Upper lobe of right lung (tissue), 1 donor: ENCODE measurements at places on chromosomes 7 and 10. TPM values are rescaled to one million over a fixed set of nuclear protein-coding genes. Genes with fewer than 3 reads are reported as not detected.
A peak's percentile ranks its signal among the peaks of the same experiment; 100 is the strongest.

MTERF1 gene
- total RNA-seq = 13.5 TPM

CALML5 gene
- not detected for total RNA-seq

MACROH2A2 gene
- total RNA-seq = 6.5 TPM

DNA sequence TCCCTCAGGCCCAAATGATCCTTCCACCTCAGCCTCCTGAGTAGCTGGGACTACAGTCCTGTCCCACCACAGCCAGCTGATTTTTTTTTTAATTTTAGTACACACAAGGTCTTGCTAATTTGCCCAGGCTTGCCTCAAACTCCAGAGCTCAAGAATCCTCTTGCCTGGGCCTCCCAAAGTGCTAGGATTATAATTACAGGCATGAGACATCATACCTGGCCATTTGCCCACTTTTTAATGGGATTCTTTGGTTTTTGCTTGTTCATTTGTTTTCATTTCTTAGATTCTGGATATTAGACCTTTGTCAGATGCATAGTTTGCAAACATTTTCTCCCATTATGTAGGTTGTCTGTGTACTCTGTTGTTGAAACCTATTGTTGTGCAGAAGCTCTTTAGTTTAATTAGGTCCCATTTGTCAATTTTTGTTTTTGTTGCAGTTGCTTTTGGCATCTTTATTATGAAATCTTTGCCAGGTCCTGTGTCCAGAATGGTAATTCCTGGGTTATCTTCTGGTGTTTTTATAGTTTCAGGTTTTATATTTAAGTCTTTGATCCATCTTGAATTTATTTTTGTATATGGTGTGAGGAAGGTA lies 95.2 kb downstream of the GLCCI1 start:
- DNase-seq = no peak

- peak; percentile 86 for DNase-seq
Observed at GRCh38 chr7:6636741-6637543, at the start of gene ZNF316. TSS of gene ZNF316 (plus strand) at chr7:6637318. CDS start at chr7:6642410, 5,092 bp downstream.

DNA sequence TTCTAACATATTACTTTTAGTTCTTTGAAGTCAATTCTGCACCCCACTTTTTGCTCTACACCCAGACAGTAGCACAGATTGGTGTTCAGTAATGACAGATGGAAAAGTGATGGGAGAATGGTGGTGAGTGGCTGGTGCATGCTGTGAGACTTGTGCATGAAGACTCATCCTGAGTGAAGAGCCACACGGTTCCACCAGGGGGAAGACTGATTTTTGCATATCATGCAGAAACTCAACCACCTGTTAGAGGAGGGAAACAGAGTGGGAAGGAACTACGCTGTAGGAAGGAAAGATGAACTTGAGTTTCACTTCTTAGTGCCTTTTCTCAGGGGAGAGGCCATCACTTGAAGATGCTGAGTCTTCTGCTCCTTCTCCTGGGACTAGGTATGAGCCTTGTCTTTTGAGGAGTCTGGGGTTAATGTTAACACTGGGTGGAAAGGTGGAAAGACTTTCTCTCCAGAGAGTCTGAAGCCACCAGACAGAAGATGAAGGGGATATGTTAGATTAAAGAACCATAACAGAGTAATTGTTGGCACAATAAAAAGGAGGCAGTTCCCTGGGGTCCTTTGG lies 9.3 kb upstream of the PRSS1 start:
- DNase-seq = no peak

GRCh38 chr10:101226491-101227428 lies 2.5 kb downstream of the LBX1 start:
- DNase-seq = no peak

- DNase-seq = no peak
Observed at GRCh38 chr10:4945766-4946717, 17.2 kb upstream of the AKR1C1 start.

- no peak for DNase-seq
Observed at GRCh38 chr7:107593025-107593410, 13.0 kb downstream of the BCAP29 start.

DNA sequence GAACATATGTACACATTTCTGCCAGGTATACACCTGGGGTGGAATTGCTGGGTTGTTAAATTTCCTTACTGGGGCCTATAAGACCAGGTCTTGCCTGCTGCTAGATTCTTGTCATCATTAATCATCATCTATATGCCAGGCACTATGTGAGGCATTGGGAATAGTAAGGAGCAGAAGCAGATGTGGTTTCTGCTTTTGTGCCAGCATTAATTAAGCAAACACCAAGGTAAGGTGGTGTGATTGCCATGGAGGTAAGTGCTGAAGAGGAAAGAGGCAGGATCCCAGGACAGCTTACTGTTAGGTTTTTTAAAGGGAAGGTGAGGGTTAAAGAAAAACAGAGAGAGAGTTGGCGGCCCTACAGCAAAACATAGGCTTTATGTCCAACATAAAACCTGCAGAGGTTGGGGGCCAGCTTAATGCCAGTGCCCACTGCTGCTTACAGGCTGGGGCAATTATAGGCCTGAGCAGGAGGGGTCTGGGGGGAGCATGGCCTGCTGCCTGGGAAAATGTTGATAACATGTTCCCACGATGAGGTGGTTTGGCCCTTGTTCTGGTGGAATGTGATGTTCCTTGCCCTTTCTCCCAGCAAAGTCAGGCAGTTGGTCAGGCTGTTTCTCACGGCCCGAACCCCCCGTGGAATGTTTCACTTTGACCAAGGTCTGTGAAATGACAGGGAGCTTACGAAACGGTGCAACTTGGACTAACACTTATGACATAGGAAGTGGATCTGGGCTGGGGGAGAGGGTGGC lies 93.9 kb downstream of the RBM20 start:
- DNase-seq = no peak

- DNase-seq = no peak
Observed at GRCh38 chr7:91239171-91239604, 25.0 kb upstream of the FZD1 start.
